Activated T-helper 1 cell treated with anti-CD3 and anti-CD28 coated beads, Interleukin-2, amount 50 U/mL, for 16 hours (primary cell): ENCODE measurements at places on chromosomes 11 and 22.

- no peak for DNase-seq
Measured at GRCh38 chr11:125188021-125188420, 23.5 kb downstream of the PKNOX2 start.

DNA sequence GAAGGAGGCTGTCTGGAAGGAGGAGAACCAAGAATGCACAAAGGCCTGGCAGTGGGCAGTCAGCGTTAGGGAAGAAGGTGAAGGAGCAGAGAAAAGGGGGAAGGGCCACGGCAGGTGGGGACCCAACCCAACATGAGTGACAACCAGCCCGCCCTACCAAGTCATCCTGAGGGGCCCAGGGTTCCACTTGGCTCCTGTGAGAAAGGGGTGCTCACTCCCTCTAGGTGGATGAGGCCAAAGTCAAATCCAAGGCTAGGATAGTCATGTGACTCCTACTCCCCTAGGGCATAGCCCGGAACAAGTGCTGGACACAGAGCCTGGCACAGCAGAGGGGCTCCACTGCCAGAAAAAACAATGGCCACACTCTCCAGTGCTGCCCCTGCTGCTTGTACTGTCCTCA lies 2.2 kb upstream of the DGCR2 start:
- DNase-seq, result no peak

- no peak for DNase-seq
Measured at GRCh38 chr22:38946771-38947170, 10.6 kb upstream of the APOBEC3A start.

DNA sequence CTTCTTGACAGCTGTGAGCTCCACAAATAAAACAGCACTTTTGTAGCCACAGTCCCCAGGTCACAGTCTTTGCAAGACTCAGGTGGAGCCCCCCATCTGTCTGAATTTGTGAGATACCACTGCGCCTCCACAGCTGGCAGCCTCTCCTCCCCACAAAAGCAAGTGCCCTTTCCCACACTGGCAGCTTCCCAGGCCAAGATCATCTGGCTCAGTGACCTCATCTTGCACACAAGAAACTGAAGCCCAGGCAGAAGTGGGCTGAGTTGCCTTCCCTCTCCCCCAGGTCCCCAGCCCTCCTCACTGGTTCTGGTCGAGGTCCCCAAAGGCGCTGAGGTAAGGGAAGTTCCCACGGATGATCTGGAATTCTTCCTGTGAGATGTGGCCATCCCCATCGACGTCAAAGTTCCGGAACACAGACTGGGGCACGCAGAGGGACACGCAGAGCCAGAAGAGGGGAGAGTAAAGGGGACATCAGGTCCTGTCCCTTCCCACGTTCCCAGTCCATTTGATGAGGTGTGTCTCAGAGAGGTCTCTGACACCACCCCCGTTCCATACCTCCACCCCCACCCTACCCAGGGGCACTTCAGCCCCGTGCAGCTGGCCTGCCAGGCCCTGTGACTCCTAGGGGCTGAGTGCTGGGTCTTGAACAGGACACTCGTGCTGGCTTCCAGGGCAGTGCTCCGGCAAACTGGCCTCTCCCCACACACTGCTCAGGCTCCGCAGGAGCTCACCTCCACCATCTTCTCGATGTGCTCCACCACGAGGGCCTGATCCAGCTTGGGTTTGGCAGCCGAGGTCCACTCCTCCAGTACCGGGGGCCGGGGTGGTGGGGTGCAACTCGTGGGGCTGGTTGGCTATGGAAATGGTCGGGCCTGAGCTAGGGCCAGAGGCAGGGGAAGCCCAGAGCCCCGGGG lies 8.9 kb downstream of the RASGRP2 start:
- DNase-seq, result no peak

DNA sequence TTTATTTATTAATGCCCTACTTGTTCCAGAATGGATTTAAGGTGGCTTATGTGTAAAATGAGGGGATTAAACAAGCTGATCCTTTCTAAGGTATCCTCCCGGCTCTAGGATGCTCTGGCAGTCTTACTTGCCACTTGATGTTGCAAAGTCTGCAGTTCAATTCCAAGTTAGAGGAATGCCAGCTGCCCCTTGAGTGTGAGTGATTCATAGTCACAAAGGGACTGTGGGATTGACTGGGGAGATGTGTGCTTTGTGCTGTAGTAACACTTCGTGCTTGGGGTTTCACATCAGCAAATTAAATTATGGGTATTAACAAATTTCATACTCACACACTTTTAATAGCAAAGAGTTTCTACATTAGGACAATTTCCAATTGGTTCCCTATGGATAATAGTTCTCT lies 550.8 kb upstream of the CADM1 start:
- no peak for DNase-seq

- no peak for DNase-seq
Measured at GRCh38 chr11:10072142-10072541, 221.9 kb downstream of the SBF2 start.
